ENCODE measurements at places on chromosomes 2 and 18. TPM values are rescaled to one million over a fixed set of nuclear protein-coding genes. Genes with fewer than 3 reads are reported as not detected.

DNA sequence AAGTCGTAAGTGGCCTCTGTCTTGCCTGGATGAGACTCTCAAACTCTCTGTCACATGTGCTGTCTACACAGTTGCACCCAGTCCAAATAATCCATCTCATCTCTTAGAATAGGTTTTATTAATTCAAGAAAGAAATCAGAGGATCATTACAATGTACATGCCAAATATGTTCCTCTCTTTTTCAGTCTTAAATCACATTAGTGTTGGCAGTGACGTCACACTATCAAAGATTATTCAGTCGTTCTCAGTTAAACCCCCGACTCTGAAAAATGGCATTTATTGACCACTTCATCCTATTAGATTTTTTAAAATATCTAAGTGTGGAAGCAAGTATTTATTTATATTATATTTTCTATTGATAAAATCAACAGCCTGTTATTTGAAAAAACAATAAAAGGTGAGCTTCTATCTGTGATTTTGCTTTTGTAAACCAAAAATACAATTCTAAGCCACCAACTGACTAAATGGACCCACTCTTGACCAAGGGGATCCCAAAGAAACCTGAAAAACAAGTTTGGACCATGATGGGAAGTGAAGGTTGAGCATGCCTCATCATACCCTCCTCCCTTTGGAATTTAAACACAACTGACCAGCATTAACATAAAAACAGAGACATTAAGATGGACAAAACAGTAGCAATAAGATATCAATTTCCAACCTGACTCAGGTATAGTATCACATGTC is 1894.4 kb upstream of the LRRTM1 start:
- no peak for DNase-seq
- H3K27ac ChIP-seq, result no peak overlapping the region
- no peaks in the 10 kb centered on the region for H3K4me1 ChIP-seq
- no peaks in the 10 kb centered on the region for H3K36me3 ChIP-seq

- peaks cover 14% of the 10 kb centered on the region for H3K4me1 ChIP-seq
- peak; percentile 84 for DNase-seq
- H3K27ac ChIP-seq, result peak overlapping the region; percentile 62
- H3K4me3 ChIP-seq, result no peak overlapping the region
- H3K27me3 ChIP-seq, result no peaks in the 10 kb centered on the region
- H3K36me3 ChIP-seq, result peaks cover 5% of the 10 kb centered on the region
Observed at GRCh38 chr2:73870084-73870483, 22.7 kb upstream of the ACTG2 start.

DCDC2C gene
- not detected for total RNA-seq

GRCh38 chr2:183868153-183868552 is 730.2 kb upstream of the ZNF804A start:
- no peak overlapping the region for H3K4me3 ChIP-seq
- no peaks in the 10 kb centered on the region for H3K36me3 ChIP-seq
- no peak for DNase-seq
- H3K27ac ChIP-seq, result no peak overlapping the region
- no peaks in the 10 kb centered on the region for H3K4me1 ChIP-seq
- H3K27me3 ChIP-seq, result no peaks in the 10 kb centered on the region

BABAM2 gene
- total RNA-seq, result 58.8 TPM

- no peaks in the 10 kb centered on the region for H3K4me1 ChIP-seq
- peaks cover 17% of the 10 kb centered on the region for H3K36me3 ChIP-seq
- no peak overlapping the region for H3K4me3 ChIP-seq
- no peak for DNase-seq
- no peak overlapping the region for H3K27ac ChIP-seq
- H3K27me3 ChIP-seq, result no peaks in the 10 kb centered on the region
Observed at GRCh38 chr2:112019569-112019982, 35.5 kb upstream of the TMEM87B start.

DNA sequence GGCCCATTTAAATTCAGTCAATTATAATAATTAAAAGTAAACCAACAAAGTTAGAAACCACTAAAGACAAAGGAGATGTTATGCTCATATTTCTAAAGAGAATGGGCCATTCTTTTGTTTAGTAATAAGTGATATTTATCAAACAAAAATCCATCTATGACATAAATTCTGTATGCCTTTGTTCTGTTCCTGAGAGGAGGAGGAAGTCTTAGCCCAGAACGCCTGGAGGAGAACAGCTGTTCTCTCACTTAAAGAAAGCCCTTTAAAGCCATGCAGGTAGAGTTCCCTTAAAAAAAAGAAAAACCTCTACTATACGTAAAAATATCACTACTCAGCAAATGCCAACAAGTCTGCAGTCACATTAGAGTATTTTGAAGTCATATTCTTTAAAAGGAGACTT is 15.5 kb downstream of the LAMA1 start:
- H3K4me1 ChIP-seq, result no peaks in the 10 kb centered on the region
- no peak for DNase-seq
- no peak overlapping the region for H3K4me3 ChIP-seq

DNA sequence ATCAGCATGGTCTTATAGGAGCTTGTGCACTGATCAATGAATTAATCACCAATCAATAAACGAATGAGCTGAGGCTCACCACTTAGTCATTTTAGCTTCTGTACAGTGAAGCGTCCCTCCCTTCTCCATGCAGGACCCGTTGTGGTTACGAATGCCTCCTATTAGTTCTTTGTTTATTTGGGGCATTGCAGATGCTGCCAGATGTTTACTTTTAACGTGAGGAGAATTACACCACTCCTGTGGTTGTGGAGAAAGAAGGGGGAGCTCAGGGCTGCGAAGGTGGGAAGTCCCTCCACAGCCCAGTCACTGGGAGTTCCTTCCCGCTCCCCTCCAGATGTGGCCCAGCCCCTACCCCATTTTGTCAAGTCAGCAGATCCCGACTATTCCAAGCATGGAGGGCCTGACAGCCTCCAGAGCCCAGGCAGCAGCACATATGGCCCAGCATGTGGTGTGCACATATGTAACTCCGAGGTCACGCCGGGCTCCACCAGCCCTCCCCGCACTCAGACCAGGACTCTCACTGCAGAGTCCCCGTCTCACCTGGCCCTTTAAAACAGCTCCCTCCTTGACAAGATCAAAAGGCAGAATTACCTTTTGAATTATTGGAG is 20.9 kb downstream of the PKDCC start:
- no peak overlapping the region for H3K27ac ChIP-seq
- H3K36me3 ChIP-seq, result no peaks in the 10 kb centered on the region
- no peaks in the 10 kb centered on the region for H3K4me1 ChIP-seq
- no peak overlapping the region for H3K4me3 ChIP-seq
- no peaks in the 10 kb centered on the region for H3K27me3 ChIP-seq

DNA sequence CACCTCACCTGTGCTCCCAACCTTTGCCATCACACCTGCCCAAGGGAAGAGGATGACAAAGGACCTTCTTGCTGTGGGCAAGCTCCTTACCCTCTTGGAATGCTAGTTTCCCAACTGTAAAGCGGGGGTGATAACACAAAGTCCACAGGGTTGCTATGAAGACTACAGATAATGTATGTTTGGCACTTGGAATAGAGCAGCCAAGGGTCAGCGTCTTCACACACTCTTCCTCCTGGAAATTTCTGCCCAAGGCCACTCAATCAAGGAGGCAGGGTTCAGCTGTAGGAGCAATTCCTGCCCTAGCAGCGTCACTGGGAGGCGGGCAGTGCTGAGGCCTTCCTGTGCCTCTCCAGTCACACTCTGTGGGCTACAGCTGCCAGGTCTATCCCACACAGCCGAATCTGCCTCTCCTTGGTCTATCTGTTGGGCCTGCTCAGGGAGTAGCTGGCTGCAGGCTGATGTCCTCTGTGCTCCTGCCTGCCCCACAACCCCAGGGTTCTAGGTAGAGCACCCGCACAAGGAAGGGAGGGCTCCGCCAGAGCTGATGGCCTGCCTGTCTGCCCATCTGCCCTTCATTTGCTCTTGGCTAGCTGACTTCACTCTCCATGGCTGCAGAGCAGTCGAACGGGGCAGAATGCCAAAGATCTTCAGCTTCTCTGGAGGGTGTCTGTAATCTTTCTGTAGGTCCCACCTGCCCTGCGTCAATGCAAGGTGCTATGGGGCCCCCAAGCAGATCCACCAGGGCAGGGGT is 91.9 kb downstream of the MRO start:
- H3K36me3 ChIP-seq, result no peaks in the 10 kb centered on the region
- H3K4me1 ChIP-seq, result no peaks in the 10 kb centered on the region
- H3K27ac ChIP-seq, result peak overlapping the region; percentile 66
- no peak for DNase-seq
- no peak overlapping the region for H3K4me3 ChIP-seq
- no peaks in the 10 kb centered on the region for H3K27me3 ChIP-seq

CAPN13 gene
- total RNA-seq, result not detected

DNA sequence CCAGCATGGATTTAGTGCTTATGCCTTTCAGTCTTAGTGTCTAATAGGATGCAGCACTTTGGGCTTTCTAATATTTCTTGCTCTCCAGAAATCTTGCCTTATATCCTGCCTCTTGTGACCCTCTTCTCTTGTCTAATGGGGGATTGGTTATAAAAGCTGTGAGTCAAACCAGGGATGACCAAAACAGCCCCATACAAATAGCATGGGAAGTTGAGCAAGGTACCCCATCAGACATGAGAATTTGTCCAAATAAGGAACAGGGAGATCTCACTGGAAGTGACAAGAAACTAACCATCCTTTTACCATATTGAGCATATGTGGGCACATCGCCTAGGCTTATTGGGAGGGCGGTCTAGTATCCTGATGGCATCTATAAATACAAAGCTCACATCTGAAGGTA is 78.8 kb upstream of the BZW1 start:
- no peak for DNase-seq
- H3K4me1 ChIP-seq, result no peaks in the 10 kb centered on the region
- no peak overlapping the region for H3K4me3 ChIP-seq
- H3K27me3 ChIP-seq, result no peaks in the 10 kb centered on the region
- no peaks in the 10 kb centered on the region for H3K36me3 ChIP-seq

DNA sequence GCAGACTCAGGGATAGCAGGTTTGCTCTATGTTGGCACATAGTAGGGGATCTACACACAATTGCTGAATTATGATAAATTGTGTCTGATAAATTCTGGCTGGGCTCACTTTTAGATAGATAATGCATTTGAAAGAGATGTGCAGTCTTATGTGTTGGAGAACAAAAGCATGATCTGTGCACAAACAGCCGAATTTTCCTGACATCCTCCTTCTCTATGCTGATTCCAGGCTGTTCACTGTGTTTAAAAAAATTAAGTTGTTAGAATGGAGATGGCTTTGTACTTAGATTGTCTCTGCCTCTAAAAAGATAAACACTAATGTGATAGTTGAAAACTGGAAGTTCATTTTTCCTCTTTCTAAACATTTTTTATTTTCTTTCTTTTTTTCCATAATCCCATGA is 2.1 kb downstream of the CERS6 start:
- H3K4me3 ChIP-seq, result peak overlapping the region; percentile 81
- H3K27me3 ChIP-seq, result no peaks in the 10 kb centered on the region
- H3K27ac ChIP-seq, result peak overlapping the region; percentile 92
- no peak for DNase-seq
- no peaks in the 10 kb centered on the region for H3K36me3 ChIP-seq

DNA sequence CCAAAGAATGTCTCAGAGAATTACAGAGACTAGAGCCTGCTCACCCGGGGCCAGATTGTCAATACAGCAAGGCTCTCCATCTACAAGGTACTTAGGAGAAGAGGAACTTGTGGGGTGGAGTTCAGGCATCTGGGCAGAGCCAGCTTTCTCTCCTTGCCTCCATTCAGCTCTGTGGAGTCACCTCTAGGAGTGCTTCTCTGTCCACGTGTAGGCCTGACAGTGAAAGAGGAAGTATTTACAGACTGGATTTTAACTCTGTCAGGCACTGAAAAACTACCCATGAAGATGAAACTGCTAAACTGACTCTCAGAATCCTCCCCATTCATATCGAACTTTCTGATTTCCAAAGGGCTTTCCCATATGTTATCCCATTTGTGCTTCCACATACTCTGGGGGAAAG is 315.6 kb downstream of the SETBP1 start:
- H3K4me1 ChIP-seq, result no peaks in the 10 kb centered on the region
- no peak overlapping the region for H3K4me3 ChIP-seq
- H3K27ac ChIP-seq, result no peak overlapping the region
- H3K36me3 ChIP-seq, result no peaks in the 10 kb centered on the region
- DNase-seq, result no peak

IL36B gene
- not detected for total RNA-seq

DNA sequence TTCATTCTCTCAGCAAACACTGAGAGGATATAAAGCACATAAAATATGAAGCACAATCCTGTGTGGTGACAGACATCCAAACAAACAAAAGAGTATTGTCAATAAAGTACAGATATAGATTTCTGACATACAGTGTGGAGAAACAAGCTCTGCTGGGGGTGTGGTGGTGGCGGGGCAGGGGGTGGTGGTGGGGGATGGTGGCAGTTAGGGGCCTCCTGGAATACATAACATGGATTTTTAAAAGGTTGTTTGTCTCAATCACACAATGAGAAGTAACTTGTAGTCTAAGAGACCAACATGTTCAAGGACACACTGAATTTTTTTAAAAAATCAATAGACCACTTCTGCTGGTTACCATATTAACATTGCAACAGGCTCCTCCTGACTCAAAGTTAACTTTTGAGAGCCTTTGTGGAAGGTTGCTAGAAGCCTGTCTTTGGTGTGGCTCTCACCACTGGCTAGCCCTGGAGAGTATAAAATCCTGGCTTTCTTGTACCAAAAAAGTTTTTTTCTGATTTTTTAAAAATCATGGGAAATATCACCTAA is 1197.4 kb downstream of the SUCLG1 start:
- H3K27me3 ChIP-seq, result no peaks in the 10 kb centered on the region
- no peaks in the 10 kb centered on the region for H3K4me1 ChIP-seq
- no peaks in the 10 kb centered on the region for H3K36me3 ChIP-seq
- DNase-seq, result no peak
- no peak overlapping the region for H3K4me3 ChIP-seq

GRCh38 chr2:106129592-106129991 is 64.5 kb downstream of the UXS1 start:
- no peak overlapping the region for H3K27ac ChIP-seq
- H3K27me3 ChIP-seq, result no peaks in the 10 kb centered on the region
- no peaks in the 10 kb centered on the region for H3K36me3 ChIP-seq
- H3K4me1 ChIP-seq, result no peaks in the 10 kb centered on the region
- no peak overlapping the region for H3K4me3 ChIP-seq

DNA sequence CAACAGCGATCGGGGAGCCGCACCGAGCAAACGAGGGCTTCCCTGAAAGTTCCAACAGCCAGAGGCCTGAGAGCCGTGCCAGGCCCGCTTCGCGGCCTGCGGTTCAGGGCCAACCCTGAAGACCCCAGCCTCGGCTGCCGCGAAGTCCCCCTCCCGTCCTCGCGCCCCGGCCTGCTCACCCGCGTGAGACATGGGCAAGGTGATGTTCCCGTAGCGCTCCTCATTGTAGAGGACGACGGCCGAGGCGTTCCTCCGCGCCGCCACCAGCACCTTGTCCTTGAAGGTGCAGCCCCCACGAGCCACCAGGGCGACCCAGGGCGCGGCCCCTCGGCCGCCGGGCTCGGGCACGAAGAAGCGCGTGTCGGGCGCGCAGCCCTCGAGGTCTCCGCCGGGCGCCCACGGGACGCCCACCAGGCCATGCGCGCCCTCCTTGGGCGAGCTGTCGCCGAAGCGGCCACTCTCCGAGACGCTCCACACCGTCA is 510 bp downstream of the RNF149 start:
- no peaks in the 10 kb centered on the region for H3K4me1 ChIP-seq
- no peaks in the 10 kb centered on the region for H3K27me3 ChIP-seq
- no peaks in the 10 kb centered on the region for H3K36me3 ChIP-seq
- H3K4me3 ChIP-seq, result peak overlapping the region; percentile 97
- H3K27ac ChIP-seq, result peak overlapping the region; percentile 93

GRCh38 chr2:123521854-123522253 is 503.2 kb upstream of the CNTNAP5 start:
- no peaks in the 10 kb centered on the region for H3K4me1 ChIP-seq
- H3K27me3 ChIP-seq, result no peaks in the 10 kb centered on the region
- no peaks in the 10 kb centered on the region for H3K36me3 ChIP-seq
- DNase-seq, result no peak
- H3K27ac ChIP-seq, result no peak overlapping the region
- no peak overlapping the region for H3K4me3 ChIP-seq

GRCh38 chr2:165055082-165055851 is 99.9 kb upstream of the SLC38A11 start:
- no peak overlapping the region for H3K4me3 ChIP-seq
- peak overlapping the region; percentile 77 for H3K27ac ChIP-seq
- no peak for DNase-seq
- no peaks in the 10 kb centered on the region for H3K27me3 ChIP-seq

Data from right atrium auricular region (tissue), 2 donors.